ENCODE measurements at places on chromosomes 7 and 10. TPM values are rescaled to one million over a fixed set of nuclear protein-coding genes. Genes with fewer than 3 reads are reported as not detected.

The GBX1 gene
- polyA plus RNA-seq: not detected

DNA sequence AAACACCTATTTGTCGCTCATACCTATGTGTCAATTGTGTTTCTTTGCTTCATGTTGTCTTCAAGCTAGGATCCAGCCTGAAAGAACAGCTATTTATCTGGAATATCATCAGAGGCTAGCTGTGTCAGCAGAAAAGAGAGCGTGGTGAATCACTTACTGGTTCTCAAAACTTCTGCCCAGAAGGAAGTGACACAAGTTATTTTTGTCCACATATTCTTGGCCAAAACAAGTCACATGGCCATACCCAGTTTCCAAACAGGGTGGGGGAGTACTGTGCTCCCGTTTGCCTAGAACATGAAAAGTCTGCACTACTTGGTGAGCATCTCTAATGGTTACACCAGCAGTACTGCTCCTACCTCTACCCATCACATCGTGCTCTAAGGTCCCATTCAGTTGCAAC lies 160.9 kb upstream of the CSTF2T start:
- DNase-seq: no peak
- no peaks in the 10 kb centered on the region for H3K4me1 ChIP-seq
- no peaks in the 10 kb centered on the region for H3K27me3 ChIP-seq
- H3K27ac ChIP-seq: no peak overlapping the region

DNA sequence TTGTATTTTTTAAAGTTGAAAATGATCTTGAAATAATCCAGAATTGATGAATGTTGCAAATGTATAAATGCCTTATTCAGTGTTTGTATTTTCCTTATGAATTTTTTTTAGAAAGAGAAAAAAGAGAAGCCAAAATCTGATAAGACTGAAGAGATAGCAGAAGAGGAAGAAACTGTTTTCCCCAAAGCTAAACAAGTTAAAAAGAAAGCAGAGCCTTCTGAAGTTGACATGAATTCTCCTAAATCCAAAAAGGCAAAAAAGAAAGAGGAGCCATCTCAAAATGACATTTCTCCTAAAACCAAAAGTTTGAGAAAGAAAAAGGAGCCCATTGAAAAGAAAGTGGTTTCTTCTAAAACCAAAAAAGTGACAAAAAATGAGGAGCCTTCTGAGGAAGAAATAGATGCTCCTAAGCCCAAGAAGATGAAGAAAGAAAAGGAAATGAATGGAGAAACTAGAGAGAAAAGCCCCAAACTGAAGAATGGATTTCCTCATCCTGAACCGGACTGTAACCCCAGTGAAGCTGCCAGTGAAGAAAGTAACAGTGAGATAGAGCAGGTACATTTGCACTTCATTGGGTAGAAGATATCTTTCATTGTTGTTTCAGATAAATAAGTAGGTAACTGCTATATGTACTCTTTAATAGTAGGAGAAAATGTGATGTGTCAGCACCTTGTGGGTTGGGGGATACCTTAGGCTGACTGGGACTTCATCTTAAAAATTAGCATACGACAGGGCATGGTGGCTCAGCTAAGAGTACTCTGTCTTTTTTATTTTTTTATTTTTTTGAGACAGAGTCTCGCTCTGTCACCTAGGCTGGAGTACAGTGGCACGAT lies 3.9 kb downstream of the DDX21 start:
- peaks cover 28% of the 10 kb centered on the region for H3K4me1 ChIP-seq
- H3K36me3 ChIP-seq: peaks cover 48% of the 10 kb centered on the region
- H3K4me3 ChIP-seq: peak overlapping the region; percentile 15
- H3K27me3 ChIP-seq: no peaks in the 10 kb centered on the region
- no peak overlapping the region for H3K27ac ChIP-seq

GRCh38 chr7:20236790-20237189 lies 19.6 kb upstream of the MACC1 start:
- H3K27me3 ChIP-seq: no peaks in the 10 kb centered on the region
- no peaks in the 10 kb centered on the region for H3K4me1 ChIP-seq
- H3K36me3 ChIP-seq: no peaks in the 10 kb centered on the region
- DNase-seq: no peak
- H3K27ac ChIP-seq: no peak overlapping the region

The VCL gene
- polyA plus RNA-seq: 16.1 TPM

DNA sequence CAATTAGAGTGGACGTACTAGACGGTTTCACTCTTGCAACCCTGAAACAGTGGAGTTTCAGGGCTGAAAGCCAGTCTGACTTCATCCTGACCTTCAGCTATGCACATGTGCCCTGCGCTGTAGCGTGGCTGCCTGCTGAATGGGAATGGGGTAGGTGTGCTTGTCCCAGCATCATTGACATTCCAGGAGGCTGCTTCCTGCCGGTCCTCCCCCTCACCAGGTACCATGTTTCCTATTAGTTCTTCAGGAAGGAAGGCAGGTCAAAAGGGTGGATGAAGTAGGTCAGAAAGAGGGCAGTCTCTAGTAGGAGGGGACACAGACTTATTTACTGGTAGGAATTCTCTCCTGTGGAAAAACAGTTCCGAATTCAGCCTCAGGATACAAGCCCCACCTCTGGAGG lies 551.8 kb upstream of the GALNT17 start:
- H3K27ac ChIP-seq: no peak overlapping the region
- no peaks in the 10 kb centered on the region for H3K36me3 ChIP-seq
- no peaks in the 10 kb centered on the region for H3K4me1 ChIP-seq
- no peaks in the 10 kb centered on the region for H3K27me3 ChIP-seq
